Omental fat pad (tissue), 4 donors: ENCODE measurements at places on chromosomes 6 and 20. TPM values are rescaled to one million over a fixed set of nuclear protein-coding genes. Genes with fewer than 3 reads are reported as not detected.

- DNase-seq, result no peak
Observed at GRCh38 chr6:35170166-35170565, 29.0 kb upstream of the TCP11 start.

- DNase-seq, result no peak
Observed at GRCh38 chr6:168131464-168132415, 52.7 kb upstream of the FRMD1 start.

DNA sequence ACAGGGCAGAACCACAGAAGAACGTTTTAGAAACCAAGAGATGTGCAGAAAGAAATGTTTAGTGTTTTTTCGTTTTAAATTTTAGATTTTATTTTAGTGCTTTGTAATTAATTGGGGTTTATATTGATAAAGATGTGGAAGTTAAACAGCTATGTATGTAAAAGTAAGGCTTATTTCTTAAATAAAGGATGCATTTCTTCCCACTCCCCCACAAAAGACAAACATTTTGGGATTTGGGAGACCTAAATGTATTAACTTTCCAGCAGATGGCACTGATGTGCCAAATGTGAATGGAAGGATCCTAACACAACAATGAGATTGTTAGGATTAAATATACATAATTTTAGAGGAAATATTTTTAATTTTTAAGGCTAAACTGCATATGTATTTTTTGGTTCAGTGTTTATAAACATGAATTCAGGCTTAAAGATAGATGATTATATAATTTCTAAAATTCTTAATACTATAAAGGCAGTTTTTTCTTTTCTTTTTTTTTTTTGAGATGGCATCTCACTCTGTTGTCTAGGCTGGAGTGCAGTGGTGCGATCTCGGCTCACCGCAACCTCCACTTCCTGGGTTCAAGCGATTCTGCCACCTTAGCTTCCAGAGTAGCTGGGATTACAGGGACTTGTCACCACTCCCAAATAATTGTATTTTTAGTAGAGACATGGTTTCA lies 12.0 kb downstream of the PFDN4 start:
- DNase-seq, result no peak

DNA sequence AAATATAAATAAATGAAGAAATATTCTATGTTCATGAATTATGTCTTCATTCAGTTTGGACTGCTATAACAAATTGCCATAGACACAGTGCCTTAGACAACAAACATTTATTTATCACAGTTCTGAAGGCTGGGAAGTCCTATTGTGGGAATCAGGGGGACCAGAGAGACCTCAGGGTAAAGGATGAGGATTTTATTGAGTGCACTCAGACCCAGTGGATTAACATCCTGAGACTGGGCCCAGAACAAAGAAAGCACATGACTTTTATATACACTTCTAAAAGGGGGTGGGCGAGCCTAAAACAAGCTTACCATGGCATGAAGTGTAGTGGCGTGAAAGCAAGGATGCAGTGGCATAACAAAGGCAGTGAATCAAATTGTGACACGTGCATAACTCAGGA lies 26.9 kb upstream of the CBLN4 start:
- DNase-seq, result no peak

DNA sequence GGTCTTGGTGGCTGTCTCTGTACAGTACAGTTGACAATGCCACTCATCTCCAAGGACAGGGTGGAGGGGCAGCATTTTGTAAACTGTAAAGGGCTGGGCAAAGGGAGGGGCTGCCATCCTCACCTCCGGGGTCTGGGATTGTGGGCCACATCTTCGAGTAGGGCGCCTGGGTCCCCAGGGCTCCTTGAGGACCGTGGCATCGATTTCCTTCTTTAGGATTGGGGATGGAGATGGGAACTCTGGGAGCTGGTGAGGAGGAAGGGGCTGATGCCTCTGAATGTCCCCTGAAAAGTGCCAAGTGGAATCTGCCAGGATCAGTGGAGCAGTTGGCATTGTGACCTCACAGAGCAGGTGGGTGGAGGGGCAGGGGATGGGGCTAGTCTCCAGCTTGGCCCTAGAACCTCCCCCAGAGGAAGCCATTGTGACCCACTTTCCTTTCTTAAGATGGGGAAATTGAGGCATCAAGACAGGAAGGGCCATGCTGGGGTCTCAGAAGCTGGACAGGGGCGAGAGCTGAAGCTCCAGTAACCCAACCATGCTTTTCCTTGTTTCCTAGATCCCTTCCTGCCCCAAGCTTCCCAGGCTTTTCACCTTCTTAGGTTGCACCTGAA lies at the start of gene SUN5:
Gene SUN5 (minus strand): TSS at position 293 of the 611 bp plus-strand sequence. CDS start 93 bp downstream, at position 200.
- no peak for DNase-seq

- DNase-seq, result no peak
Observed at GRCh38 chr6:13012977-13013680, 296.6 kb downstream of the PHACTR1 start.

- DNase-seq, result no peak
Observed at GRCh38 chr6:103507052-103507451, 1352.7 kb downstream of the HACE1 start.

DNA sequence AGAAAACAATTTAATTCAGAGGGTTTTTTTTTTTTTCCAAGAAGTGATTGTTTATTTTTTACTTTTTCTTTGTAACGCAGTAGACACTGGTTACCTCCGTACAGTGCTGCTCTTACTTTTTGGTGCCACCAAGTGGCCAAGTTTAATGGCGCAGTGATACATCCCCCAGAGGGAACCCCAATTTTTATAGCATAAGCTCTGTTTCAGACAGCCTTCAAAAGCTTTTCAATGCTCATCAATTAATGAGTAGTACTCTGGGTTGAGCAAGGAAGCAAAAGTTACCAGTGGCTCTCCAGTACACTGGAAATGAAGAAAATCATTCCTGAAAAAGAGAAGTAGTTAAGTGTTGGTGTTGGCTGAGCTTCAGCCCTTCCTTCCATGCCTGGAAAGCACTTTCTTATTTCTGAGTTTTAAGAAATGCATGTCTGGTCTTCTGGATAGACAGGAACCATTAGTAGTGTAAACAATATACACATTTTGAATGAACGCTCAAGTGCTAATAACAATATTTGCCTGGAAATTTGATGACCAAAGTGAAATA lies 129.1 kb upstream of the SMLR1 start:
- peak; percentile 27 for DNase-seq

The DACT2 gene
- 3.9 TPM for total RNA-seq

The CAPN11 gene
- 0.09 TPM for total RNA-seq

The MED23 gene
- 19.3 TPM for total RNA-seq

The RIPPLY2 gene
- total RNA-seq, result not detected

The LIME1 gene
- 21.1 TPM for total RNA-seq

The FGD2 gene
- 65.9 TPM for total RNA-seq

The TMEM200A gene
- total RNA-seq, result 0.79 TPM

The FAM83B gene
- total RNA-seq, result not detected

The HRH3 gene
- total RNA-seq, result not detected
